ENCODE measurements at places on chromosomes 2 and 18.

- no peak for DNase-seq
Measured at GRCh38 chr2:241632478-241633325, 4.3 kb downstream of the THAP4 start.

GRCh38 chr2:167756446-167756845 lies 490.9 kb downstream of the STK39 start:
- no peak for DNase-seq

GRCh38 chr2:56444339-56444738 lies 260.5 kb downstream of the CCDC85A start:
- DNase-seq: no peak

DNA sequence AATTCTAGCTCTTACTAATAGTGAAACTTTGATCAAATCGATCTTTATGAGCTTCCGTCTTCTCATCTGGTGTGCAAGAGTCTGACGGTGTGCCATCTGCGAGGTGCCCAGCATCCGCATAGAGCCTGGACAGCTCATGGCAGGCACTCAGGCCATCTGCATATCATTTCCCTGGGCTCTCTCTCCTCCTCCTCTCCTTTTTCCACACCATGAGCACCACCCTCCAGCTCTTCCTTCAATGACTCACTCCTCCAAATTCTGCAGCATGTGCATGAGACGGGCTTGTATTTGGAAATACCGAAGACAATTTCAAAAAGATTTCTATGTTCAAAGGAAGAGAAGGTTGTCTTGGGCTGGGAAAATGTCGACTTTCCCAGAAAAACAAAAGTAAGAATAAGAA lies 161.1 kb downstream of the CCBE1 start:
- DNase-seq: no peak
